ENCODE measurements at places on chromosomes 2 and 18. TPM values are rescaled to one million over a fixed set of nuclear protein-coding genes. Genes with fewer than 3 reads are reported as not detected.

QPCT gene
- total RNA-seq: 43.6 TPM

SLC25A12 gene
- total RNA-seq: 17.5 TPM

CLHC1 gene
- 11.5 TPM for total RNA-seq

EMILIN2 gene
- 8.4 TPM for total RNA-seq

NGEF gene
- total RNA-seq: 1.2 TPM

OTX1 gene
- total RNA-seq: not detected

GALNT14 gene
- total RNA-seq: 1.2 TPM

SP5 gene
- not detected for total RNA-seq

CMPK2 gene
- total RNA-seq: 15.4 TPM

CYP27C1 gene
- total RNA-seq: not detected

POTEC gene
- total RNA-seq: not detected

KATNAL2 gene
- total RNA-seq: 3.1 TPM

SP3 gene
- total RNA-seq: 192 TPM

HOXD12 gene
- 0.33 TPM for total RNA-seq

CFC1 gene
- not detected for total RNA-seq

FLACC1 gene
- 1.4 TPM for total RNA-seq

SLC14A1 gene
- 13.3 TPM for total RNA-seq

KIF5C gene
- total RNA-seq: 0.66 TPM

CRYGD gene
- not detected for total RNA-seq

MLPH gene
- 110 TPM for total RNA-seq

EN1 gene
- total RNA-seq: under 0.01 TPM

STPG4 gene
- 0.12 TPM for total RNA-seq

KDSR gene
- 49.7 TPM for total RNA-seq

ANKRD30BL gene
- total RNA-seq: not detected

GPR17 gene
- not detected for total RNA-seq

LINC00305 gene
- total RNA-seq: not detected

FOXD4L1 gene
- 0.12 TPM for total RNA-seq

Measured in uterine smooth muscle cell (primary cell).